GM12891 (cell line): ENCODE measurements at places on chromosomes 12 and 14.

DNA sequence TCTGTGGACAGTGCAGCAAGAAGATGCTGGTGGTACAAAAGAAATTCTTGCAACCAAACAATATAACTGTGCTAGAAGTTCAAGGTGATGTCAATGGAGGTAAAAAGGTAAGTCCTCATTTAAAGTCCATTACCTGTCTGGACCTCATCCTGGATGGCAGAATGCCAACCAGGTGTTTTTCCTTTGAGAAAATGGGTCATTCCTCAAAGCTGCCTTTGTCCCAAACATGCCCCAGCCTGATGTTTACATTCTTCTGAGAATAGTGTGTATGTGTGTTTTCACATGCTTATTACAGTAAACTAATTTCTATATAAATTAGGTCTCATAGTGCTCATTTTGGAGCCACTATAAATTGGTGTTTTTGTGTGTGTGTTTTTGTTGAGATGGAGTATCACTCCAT is 24.9 kb downstream of the ACTR6 start:
- DNase-seq, result no peak

DNA sequence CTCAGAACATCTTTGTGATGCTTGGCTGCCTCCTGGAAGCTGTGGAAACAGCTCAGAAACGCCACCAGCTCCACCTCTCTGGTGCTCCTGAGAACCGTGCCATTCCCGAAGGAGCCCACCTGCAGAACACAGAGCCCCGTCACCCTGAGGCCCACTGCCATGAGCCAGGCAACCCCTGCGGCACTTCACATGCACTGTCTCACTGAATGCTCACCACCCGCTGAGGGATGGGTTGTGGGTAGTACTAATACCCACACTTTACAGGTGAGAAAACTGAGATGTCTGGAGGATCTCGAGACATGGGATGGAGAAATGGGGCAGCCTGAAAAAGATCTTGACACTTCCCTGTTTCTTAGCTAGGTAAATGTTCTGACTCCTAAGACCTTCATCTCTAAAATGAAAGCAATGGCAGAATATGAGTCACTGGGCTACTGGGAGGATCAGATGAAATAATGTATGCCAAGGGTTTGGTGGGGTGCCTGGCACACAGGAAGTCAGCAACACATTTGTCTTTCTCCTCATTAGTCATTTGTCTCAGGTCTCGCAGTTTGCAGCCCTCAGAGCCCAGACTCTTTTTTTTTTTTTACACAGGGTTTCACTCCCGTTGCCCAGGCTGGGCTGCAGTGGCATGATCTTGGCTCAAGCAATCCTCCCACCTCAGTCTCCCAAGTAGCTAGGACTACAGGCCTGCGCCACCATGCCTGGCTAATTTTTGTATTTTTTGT is 5.3 kb downstream of the OASL start:
- no peak for DNase-seq

GRCh38 chr12:124851342-124851741 is 12.3 kb downstream of the SCARB1 start:
- no peak for DNase-seq

- no peak for DNase-seq
Measured at GRCh38 chr14:97776890-97777558, 979.8 kb downstream of the VRK1 start.

DNA sequence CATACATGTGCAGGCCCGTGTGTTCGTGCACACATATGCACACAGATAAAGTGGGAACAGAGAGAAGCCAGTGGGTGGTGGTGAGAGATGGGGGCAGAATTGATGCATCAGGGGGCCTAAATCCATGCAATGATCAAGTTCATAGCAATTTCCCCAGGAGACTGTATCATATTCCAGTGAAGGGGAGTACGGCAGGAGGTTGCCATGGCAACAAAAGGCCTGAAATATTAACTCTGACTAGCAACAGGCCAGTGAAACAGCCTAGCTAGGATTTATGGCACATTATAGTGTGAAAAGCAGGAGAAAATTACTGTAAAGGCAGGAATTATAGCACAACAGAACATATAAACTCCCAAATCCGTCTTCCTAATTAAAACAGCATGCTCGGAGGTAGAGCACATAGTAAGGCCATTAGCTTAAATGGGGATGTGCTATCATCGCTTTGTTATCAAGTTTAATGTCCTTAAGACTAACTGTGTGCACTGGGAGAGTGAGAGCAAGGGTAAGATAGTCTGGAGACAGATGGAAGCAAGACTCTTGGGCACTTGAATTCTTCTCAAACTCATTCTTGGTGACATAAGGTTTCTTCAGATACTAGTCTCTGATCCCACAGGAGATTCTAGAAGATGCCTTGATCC is 806.3 kb downstream of the DIO2 start:
- no peak for DNase-seq

GRCh38 chr12:23587833-23588559 is 361.5 kb downstream of the SOX5 start:
- no peak for DNase-seq

GRCh38 chr12:117162167-117162539 is 28.1 kb downstream of the FBXO21 start:
- DNase-seq, result no peak

GRCh38 chr12:79886917-79887519 is 47.9 kb downstream of the PPP1R12A start:
- no peak for DNase-seq

- no peak for DNase-seq
Measured at GRCh38 chr14:69351385-69351784, 46.7 kb downstream of the ERH start.

GRCh38 chr12:17197971-17198370 is 592.0 kb upstream of the LMO3 start:
- DNase-seq, result no peak

GRCh38 chr14:74645244-74645643 is 33.2 kb upstream of the LTBP2 start:
- DNase-seq, result no peak

- no peak for DNase-seq
Measured at GRCh38 chr14:50156111-50156510, 39.7 kb upstream of the VCPKMT start.

DNA sequence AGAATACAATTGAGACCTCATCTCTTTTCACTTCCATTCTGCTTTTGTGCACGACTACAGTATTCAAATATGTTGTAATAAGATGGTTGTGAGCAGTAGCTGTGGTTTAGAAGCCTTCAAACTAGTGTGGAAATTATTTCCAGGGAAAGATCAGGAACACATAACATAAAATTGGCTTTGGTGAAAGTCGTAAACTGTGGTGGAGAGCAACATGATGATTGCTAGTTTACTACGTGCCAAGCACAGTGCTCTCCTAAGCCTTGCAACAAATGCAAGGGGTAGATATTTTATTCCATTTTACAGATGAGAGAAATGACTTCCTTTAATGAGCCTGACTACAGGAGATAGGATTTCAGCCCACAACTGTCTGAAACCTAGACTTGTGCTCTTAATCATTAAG is 172.4 kb upstream of the LMNTD1 start:
- DNase-seq, result no peak

DNA sequence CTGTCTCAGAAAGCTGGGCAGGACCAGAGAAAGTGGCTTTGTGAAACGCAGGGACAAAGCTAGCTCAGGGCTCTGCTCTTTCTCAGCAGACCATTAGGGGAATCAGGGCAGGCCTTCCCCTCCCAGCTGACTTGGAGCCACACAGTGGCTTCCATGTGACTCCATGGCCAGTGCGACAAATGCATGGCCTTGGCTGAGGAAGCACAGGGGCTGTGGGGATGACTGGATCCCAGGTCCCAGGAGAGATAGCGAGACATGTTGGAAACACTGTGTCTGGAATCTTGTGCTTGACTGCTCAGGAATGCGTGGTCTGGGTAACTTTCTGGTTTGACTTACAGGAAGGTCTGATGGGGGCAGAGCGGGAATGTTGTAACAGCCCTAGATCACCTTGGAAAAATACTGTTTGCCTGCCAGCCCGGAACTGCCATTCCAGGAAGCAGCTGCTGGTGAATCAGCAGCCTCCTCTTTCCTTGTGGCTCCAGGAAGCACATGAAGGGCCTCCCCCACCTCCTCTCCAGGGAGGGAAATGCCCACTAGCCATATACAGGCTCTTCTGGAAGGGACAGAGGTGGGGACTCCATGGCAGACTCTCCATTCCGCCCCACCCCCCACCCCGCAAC is 133.5 kb upstream of the HIF1A start:
- DNase-seq, result no peak

- DNase-seq, result no peak
Measured at GRCh38 chr12:93944911-93945310, 203.5 kb upstream of the PLXNC1 start.

- no peak for DNase-seq
Measured at GRCh38 chr14:65167072-65167645, 64.8 kb upstream of the MAX start.

- no peak for DNase-seq
Measured at GRCh38 chr12:788288-788687, 35.9 kb downstream of the WNK1 start.

GRCh38 chr14:37246427-37246829 is 48.7 kb downstream of the MIPOL1 start:
- DNase-seq, result no peak

GRCh38 chr12:71164166-71164565 is 6.4 kb upstream of the TSPAN8 start:
- DNase-seq, result no peak

DNA sequence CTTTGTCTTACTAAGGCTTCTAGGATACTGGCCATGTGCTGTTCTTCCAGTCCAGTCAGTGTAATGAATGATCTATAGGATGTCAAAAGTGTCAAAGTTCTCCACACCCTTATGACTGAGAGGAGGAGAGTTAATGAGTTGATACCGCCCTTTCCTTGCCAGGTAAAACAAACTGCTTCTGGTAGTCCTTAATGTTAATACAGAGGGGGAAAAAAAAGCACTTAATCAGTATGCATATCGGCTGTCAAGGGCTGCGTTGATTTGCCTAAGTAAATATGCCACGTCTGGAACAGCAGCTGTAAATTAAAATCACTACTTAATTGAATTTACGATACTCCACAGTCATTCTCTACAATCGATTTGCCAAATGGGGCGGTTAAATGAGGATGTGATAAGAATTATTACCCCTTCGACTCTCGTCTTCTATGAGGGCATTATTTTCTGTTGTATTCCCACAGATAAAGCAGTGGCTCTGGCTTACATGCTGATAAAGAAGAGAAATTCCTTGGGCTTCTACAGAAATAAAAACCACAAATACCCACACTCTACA is 416.0 kb downstream of the KCNH5 start:
- no peak for DNase-seq

GRCh38 chr12:132374612-132375445 is 45.4 kb upstream of the GALNT9 start:
- DNase-seq, result no peak

- DNase-seq, result no peak
Measured at GRCh38 chr12:12442548-12443071, 85.7 kb downstream of the BORCS5 start.

DNA sequence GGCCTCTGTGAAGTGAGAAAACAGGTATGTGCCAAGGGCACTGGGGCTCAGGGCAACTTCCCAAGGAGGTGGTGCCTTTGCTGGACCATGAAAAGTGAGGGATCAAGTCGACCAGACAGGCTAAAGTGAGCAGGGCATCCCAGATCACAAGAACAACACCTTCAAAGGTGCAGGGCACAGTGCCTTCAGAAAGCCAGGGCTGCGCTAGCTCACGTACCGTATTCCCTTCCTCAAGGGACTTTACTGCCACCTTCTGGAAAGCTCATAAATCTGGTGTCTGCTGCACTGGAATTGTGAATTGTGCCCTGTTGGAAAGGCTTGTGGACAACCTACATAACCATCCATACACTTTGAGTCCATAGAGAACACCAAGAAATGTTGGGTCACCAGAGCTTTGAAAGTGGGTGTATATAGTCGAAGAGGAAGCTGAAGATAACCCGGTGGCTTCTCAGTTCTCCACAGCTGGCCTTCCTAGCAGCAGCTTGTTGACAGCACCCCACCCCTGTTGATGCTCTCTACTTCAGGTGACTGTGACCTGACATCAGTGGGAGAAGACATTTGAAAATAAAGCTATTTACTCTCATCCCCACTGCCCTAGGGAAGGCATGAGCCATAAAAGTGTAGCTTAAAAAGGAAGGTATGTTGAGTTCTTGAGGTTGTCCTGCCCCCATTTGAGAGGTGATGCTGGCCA is 24.5 kb downstream of the FIGNL2 start:
- DNase-seq, result no peak

DNA sequence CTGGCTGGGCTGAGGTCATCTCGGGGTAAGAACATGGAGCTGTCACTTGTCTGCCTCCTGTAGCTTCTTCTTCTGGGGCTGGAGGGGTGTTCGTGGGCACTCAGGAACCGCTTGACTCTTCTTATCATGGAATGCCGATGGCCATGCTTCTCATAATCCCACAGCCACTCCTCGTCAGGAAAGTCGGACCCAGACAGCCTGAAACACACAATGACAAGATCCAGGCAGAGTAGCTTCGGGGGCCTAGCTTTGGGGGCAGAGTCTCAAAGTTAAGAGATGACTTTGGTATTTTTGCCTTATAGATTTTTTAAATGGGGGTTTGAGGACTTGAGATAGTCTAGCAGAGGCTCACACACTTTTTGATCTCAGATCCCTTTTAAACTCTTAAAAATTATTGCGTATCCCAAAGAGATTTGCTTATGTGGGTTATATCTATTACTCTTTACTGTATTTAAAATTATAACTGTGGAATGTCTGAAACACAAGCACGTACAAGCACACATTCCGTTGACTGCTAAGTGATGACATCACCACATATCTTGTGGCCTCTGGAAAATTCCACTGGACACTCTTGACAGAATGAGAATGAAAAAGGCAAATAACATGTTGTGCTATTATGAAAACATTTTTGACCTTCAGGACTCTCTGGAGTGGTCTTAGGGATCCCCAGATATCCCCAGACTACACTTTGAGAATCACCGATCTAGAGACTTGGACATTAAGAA is 43.3 kb downstream of the BEST3 start:
- no peak for DNase-seq

- no peak for DNase-seq
Measured at GRCh38 chr12:42741091-42741490, 151.5 kb upstream of the PRICKLE1 start.

DNA sequence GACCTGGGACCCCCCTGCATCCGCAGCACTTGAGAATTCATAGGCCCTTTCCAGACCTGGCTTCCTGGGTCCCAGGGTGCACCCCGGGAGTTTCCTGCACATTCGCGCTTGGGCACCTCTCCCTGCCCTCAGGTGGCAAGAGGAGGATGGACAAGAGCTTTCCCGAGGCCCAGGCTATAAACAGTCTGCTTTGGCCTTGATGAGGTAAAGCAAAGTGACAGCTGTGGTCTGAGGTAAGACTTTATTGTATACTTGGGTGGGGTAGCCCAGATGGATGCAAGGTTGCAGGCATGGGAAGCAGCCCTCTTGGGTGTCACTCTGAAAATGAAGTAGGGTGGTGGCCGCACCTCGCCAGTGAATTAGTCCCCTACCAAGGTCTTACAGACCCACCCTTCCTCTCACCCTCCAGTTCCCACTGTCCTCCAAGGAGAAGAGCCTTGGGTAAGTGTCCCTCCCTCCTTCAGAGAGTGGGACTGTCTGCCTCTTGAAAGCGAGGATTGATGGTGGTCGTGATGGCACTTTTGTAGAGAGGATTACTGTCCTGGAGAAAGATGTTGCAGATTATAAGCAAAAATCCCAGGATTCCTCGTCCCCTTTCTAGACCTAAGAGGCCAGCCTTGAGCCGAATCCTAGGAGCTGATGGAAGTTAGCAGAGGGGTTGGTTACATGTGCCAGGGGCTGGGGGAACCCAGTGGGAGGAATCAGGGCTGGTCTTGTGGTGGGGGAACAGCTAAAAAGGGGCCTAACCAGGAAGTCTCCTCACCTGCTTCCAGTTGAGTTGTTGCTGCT is 10.6 kb upstream of the CSAD start:
- DNase-seq, result no peak
